ENCODE measurements at places on chromosomes 2 and 18.

DNA sequence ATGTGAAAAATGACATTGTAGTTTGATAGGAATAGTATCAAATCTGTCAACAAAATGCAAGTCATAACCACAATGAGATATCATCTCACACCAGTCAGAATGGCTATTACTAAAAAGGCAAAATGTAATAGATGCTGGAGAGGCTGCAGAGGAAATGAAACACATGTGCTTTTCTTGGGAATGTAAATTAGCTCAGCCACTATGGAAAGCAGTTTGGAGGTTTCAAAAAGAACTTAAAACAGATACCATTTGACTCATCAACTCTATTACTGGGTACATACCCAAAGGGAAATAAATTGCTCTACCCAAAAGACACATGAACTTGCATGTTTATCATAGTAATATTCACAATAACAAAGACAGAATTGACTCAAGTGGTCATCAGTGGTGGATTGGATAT lies 572.6 kb downstream of the TRIB2 start:
- DNase-seq: no peak

DNA sequence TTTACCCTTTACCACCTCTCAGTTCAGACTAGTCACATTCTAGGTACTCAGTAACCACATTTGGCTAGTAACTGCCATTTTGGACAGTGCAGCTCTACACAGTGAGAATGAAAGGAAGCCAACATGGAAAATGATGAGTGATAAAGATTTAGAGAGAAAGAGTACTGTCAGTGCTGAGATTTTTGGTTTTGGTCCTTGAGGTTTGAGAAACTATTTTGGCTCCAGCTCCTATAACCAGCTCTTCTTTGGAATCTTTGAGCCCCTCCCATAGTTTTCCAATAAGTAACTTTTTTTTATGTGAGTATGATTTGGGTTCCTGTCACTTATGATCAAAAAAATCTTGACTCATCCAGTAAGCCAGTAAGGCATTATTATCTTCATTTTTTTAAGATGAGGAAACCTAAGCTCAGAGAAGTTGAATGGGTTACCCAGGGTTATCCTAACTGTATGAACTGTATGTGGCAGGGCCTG lies 173.0 kb downstream of the BABAM2 start:
- no peak for DNase-seq

DNA sequence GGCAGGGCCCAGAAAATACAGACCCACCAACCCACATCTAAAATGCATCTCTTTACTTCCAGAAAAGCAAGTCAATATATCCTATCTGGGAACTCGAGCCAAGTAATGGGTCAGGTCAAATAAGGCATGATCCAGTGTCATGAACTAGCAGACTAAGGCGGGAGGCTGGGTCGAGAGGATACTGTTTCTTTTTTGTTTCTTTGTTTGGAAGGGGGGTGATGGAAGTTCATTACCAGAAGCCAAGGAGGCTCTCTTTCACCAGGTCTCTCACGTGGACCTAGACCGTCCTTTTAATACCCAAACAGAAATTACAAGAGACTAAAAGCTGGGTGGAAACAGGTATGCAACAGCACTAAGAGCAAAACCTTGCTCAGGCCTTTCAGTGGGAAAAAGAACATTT lies 108.3 kb downstream of the HDAC4 start:
- no peak for DNase-seq

DNA sequence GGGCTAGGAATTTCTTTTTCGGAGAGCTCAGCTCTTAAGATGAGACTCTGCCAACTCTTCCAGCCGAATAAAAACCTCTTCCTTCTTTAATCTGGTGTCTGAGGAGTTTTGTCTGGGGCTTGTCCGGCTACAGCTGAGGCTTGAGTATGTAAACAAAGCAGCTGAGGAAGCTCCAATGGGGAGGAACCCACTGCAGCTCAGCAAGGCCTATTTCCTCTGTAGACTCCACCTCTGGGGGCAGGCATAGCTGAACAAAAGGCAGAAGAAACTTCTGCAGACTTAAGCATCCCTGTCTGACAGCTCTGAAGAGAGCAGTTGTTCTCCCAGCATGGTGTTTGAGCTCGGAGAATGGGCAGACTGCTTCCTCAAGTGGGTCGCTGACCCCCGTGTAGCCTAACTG lies 838.7 kb downstream of the CCDC85A start:
- no peak for DNase-seq

DNA sequence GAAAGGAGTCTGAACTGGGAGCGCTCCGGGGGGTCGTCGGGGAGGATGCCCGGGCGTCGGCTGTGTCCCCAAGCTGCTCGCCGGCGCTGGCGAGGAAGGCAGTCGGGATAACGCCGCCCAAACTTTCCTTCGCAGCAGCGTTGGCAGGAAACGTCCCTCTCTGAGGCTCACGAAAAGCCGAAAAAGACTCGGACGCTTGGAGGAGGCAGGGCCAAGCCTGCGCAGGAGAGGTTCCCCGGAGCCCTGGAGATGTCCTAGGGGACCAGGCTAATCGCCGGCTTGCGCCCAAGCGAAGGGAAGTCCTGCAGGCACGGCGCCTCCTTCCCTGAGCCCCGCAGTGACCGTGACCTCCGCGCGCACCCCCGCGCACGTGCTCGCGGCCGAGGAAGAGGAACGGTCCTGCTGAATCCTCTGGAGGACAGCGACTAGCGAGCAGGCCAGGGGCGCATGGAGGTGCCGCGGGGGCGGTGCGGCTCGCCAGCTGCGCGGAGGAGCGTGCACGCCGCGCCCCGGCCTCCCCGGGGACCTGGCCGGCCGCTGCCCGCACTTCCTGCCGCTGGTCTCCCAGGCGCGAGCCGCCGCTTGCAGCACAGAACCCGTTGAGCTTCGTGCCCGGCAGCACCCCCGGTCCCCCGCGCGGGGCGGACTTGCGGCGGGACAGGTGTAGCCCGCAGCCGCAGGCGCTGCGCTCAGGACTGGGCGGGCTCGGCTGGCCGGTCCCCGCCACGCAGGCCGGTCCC lies at the start of gene SH3RF3:
Gene SH3RF3, plus strand, starts transcription at position 590 of the 740 bp plus-strand sequence.
- no peak for DNase-seq

DNA sequence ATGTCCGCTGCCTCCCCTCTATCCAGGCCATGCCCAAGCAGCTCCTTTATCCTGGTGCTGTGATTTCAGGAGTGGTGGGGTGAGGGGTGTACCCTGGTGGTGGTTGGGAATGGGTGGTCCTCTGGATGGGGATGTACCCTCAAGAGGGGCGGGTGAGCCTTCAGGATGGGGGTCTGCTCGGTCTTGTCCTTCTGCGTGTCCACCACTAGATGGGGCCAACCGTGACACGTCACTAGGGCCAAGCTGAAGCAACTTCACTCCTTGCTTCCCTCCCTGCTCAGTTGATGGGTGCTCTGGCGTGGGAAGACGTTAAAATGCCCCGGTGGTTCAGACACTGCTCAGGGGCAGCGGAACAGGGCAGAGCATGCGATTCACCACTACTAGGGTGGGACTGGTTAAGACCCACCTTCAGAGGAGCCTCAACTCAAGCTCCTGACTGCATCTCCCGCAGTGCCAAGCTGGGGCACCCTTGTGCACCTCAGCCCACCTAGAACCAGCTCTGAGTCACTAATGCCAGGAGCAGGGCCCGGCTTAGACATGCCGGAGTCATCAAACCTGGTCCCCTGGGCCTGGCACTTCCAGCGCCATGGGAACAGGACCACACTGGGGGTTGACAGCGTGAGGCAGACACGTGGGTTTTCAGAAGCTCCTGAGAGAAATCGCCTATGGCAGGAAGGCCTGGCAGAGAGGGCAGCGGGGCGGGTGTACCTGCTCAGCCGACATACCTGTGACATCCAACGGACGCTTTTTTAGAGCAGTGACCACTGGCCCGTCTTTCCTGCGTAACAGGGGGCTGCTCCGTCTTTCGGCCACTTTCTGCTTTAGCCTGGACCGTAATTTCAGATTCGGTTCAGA lies 256.7 kb downstream of the HDAC4 start:
- DNase-seq: peak; percentile 7

DNA sequence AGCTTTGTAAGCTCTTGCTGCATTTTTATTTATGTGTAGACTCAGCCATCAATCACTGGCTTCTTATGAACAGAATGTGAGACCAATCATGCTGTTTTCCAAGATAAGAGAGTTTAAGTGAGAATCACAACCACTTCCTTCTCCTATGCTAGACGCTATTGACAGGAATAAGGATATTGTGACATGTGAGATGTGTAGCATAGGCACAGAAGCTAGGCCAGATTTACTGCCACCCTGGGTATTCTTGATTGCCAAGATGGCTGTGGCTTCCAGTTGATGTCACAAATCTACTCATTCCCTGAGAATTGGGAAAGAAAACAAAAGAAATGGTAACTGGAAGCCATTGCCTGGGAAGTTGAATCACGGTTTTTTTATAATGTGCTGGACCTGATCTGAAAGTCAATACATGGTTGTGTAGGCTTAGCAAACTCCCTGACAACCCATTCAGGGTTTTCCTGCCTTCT lies 49.9 kb downstream of the RAB27B start:
- no peak for DNase-seq

DNA sequence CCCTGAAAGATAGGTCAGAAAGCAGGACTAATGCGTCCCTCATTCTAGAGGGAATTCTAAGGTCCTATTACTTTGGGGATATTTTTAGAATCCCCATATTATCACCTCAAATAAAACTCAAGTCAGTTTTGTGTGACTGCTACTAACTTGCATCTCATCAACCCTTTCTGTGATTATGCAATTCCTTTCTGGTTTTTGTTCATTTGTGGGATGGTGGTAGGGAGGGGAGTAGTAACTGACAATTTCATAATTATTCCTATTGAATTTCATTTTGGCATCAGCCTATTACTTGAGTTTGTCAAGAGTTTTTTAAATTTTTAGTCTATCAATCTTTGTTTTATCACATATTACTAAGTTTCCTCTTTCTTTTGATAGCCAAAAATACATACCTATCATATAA lies 28.4 kb upstream of the TANK start:
- no peak for DNase-seq
